ENCODE measurements at places on chromosomes 2 and 18.

- DNase-seq = no peak
Measured at GRCh38 chr2:27804146-27804545, 32.6 kb downstream of the MRPL33 start.

DNA sequence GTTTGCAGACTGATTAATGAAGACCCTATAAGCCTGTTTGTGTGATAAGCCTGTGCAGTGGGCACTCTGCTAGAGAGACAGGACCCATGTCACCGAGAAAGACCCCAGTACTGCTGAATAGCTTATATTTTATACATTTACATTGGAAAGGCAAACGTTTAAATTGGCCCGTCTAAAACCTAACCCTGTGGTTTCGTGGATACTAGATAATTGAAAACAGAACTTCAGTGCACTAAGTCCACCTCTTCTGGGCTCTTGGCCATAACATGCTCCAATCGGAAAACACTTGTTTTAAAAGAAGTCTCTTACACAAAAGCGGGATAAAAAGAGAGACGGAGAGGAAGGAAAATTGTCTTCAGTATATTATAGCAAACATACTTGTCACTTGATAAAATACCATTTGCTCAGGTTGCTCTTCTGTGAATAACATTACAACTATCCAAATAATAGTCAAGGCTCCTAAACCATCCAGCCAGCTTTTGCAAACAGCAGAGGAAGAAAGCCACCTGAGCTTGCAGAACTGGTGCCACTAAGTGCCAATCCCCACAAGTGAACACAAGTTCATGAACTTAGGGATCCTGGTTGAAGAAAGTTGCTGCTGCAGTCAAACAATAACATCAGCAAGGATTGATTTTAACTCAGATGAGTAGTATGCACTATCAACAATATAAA lies 218.4 kb upstream of the FN1 start:
- no peak for DNase-seq

- DNase-seq = no peak
Measured at GRCh38 chr2:85409845-85410583, at the start of gene CAPG. Gene CAPG (minus strand): TSS chr2:85410366. CDS start chr2:85402145, 8,221 bp downstream.

GRCh38 chr2:40287195-40287594 lies 164.7 kb downstream of the SLC8A1 start:
- no peak for DNase-seq

- peak; percentile 64 for DNase-seq
Measured at GRCh38 chr2:135948642-135949355, 36.6 kb downstream of the DARS1 start.

DNA sequence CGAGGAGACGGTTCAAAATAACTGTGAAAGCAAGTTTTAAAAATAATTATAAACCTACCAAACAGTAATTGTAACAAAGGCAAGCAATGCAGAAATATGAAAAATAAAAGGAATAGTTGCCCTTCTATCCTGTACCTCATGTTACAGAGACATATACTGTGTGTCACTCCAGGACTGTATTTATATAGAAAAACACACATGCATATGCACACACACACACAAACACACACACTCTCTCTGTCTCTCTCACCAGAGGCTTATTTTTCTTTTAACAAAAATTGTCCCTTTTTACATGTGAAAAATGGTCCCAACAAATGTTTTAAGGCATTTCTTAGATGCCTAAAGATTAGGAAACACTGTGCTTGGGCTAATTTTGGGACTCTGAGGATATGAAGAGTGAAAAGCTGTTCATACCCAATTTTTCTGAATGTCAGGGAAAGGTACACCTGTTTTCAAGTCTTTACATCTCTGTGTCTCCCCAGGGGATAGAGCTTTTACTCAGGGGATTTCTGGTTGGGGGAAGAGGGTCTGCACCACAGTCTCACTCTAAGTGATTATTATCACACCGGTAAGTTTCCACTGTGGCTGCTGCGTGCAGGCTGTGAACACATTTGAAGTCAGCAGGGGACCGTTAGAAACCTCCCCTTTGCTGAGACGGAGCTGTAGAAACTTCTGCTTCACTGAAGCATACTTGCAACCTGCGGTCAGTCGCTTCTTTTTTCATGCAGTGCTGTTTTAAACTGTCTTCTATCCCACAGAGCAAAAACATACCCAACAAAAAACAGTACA lies 51.4 kb upstream of the SPAG16 start:
- DNase-seq = no peak

- no peak for DNase-seq
Measured at GRCh38 chr2:210541290-210541902, 15.0 kb upstream of the CPS1 start.

DNA sequence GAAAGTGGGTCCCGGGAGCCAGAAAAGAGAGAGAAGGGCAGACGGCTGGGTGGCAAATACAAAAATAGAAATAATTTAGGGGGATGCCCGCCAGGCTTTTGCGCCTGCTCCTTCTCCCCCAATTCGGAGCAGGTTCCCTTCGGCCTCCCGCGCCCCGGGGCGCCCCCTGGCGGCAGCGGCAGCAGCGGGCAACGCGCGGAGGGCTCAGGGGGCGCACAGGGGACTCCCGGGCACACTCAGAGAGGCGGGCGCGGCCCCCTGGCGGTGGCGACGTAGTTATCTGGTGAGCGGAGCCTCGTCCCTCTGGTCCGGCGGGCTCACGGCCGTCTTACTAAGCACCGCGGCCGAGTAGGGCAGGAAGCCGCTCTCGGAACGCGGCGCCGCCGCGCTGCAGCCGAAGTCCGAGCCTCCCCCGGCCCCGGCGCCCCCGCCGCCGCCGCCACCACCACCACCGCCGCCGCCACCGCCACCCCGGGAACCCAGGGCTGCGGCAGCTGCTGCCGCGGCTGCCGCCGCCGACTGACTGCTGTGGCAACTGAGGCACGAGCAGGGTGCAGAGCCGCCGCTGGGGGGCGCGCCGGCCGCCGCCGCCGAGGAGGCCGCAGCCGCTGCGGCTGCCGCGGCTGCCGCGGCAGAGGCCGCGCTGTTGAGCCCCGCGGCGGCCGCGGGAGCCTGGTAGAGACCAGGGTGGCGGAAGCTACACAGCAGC lies 3.8 kb downstream of the EVX2 start:
- no peak for DNase-seq

DNA sequence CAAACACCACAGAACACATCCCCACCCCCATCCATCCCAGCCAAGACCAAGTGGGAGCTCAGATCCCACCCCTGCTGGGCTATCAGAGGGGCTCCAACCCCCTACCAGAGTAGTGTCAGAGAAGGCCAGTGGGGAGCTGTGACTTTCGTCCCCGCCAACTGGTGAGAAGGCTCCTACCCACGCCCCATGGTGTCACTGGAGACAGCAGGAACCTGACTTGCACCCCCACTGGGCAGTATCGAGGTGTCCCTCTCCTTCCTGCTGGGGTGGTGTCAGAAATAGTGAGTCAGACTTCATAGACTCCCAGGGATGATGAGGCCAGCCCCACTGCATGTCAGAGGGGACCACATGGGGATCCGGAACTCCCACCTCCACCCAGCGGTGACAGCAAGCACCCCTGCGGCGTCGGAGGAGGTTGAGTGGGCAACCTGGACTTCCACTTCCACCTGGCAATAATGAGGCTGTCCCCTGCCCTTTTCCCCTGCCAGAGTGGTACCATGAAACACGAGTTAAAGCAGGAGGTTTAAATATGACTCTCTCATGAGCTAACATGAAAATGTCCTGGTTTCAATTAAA lies 106.7 kb downstream of the CTIF start:
- DNase-seq = no peak

DNA sequence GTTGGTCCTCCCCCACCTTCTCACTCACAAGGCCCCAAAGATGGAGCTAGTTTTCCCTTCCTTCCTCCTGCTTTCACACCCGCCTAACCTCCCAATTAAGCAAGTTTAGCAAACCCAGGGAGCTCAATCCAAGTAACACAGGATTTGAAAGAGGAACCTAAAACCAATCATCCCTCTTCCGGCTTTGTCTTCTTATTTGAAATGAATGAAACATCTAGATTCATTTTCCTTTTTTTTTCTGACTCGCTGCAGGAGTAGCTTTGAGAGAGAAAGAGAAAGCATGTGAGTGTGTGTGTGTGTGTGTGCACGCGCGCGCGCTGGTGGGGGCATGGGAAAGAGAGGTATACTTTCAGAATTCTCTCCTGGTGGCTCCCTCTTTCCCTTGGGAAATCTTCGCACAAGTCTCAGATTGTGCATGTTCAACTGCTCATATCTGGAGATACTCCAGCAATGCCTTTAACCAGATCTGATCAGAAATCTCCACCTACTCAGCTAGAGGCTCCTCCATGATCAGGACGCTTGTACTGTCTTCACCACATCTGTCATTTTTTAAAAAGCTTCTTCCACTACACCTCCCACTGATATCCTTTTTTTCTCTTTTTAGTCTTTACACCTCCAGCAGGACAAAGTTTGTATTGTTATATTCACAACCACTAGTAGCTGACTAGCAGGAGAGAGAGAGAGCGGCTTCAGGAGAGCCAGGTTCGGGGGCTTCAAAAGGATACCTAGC lies 1.7 kb downstream of the SLC8A1 start:
- DNase-seq = no peak

DNA sequence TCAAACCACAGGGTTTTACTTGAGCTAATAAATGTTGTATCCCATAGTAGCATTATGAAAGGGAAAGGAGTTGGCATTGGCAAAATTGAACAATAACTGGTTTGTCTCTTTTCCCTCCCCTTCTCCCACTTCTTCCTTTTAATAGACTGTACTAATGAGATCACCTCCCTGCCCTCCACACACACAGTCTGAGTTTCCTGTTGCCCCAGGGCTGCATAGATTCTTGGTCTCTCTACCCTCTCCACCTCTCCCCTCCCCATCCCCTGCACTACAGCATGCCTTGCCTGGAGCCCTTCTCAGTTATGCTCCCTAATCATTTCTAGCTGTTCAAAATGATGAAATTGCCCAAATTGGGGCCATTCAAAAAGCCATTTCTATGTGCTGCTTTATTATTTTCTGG lies 37.2 kb upstream of the NEMP2 start:
- no peak for DNase-seq

DNA sequence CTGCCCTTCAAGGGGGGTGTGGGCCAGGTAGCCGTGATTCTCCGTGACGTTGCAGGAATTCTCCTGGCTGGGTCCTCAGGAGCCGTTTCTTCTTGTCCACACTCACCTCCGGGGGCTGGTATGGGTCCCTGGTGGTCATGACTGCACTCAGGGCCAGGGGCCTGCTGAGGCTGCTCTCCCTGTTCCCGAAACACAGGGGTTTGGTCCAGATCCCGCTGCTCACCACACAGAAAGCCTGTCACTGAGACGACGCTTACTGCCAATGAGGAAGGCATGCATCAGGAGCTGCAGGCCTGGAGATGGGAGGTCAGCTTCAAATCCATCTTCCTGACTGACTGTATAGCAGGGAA lies 160.7 kb downstream of the RTP5 start:
- no peak for DNase-seq

- no peak for DNase-seq
Measured at GRCh38 chr2:142218471-142218870, 87.7 kb upstream of the LRP1B start.

- no peak for DNase-seq
Measured at GRCh38 chr2:53620981-53621380, 146.6 kb upstream of the CHAC2 start.

GRCh38 chr2:227748079-227748478 lies 2.4 kb downstream of the SCYGR8 start:
- no peak for DNase-seq

GRCh38 chr18:21049306-21049705 lies 62.3 kb downstream of the ROCK1 start:
- DNase-seq = no peak

DNA sequence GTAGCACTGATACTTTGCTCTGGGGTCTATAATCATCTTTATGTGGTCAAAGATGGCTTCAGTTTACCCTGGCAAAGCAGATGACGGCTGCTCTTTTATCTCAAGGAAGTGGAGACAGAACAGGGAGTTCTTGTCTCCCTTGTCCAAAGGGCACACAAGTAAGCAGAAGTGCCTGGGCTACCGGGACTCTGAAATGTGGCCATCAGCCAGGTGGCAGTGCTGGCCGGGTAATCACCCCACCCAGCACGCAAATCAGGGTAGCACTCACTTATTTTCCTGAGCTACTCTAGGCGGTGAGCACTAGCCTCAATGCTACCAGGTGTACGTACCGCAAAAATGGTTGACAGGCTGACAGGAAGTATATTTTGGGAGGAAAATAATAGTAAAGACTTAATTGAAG lies 119.7 kb upstream of the ETAA1 start:
- no peak for DNase-seq

DNA sequence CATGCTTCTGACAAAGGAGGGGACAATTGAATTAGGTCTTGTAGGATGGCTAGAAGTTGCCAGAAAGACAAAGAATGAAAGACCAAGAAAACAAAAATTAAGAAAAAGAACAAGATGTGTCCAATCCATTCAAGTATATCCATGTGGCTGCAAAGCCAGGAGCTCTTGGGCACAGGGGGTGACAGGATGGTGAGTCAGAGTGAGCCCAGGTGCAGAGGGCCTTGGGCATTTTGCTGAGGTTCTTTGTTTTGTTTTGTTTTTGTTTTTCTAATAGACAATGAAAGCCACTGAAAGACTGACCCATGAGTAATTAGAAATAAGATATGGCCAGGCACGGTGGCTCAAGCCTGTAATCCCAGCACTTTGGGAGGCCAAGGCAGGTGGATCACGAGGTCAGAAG lies 104.6 kb upstream of the KLHL29 start:
- DNase-seq = no peak

GRCh38 chr2:222521099-222521498 lies 96.8 kb downstream of the SGPP2 start:
- DNase-seq = no peak

GRCh38 chr2:152335726-152336118 lies 748 bp downstream of the FMNL2 start:
- DNase-seq = no peak

- DNase-seq = no peak
Measured at GRCh38 chr2:17912266-17912691, 33.8 kb downstream of the KCNS3 start.

DNA sequence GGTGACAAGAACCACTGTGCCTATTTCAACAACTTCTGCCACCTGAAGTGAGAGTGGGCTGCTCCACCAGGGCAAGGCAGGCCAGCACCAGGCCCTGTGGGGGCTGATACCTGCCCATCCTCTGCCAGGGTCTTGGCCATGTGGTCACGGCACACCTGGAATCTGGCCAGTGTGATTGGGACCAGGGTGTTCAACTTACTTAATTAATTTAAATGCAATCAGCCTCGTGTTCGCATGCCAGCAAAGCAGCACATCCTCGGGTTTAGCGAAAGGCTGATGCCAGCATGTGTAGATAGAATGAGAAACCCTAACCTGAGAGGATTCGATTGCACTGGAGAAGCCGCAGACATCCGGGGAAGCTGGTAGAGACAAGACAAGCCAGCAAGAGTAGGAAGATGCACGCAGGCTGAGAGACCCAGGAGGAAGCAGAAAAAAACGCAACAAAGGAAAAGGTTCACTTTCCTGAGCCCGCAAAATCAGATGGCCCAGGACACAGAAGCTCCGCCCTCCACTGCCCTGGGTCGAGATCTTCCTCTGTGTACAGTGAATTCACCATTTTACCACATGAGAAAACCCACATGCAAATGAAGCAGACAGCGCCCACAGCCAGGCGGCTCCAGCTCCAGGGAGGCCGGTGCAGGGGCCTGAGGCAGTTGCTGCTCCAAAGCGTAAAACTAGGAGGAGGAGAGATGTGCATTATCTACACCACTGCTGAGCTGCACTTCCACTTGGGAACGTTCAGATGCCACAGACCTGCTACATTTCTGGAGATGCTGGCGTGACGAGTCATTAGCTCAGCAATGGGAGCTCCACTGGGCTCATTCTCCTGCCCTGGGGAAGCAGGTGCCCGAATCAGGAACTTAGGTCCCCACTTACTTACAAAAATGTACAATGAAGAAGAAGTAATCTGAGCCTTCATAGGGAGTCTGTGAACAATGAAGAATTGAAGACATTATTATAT lies 92.1 kb downstream of the TMEM18 start:
- peak; percentile 21 for DNase-seq
